ENCODE measurements at places on chromosomes 4 and X. TPM values are rescaled to one million over a fixed set of nuclear protein-coding genes. Genes with fewer than 3 reads are reported as not detected.
A peak's percentile ranks its signal among the peaks of the same experiment; 100 is the strongest.

DNA sequence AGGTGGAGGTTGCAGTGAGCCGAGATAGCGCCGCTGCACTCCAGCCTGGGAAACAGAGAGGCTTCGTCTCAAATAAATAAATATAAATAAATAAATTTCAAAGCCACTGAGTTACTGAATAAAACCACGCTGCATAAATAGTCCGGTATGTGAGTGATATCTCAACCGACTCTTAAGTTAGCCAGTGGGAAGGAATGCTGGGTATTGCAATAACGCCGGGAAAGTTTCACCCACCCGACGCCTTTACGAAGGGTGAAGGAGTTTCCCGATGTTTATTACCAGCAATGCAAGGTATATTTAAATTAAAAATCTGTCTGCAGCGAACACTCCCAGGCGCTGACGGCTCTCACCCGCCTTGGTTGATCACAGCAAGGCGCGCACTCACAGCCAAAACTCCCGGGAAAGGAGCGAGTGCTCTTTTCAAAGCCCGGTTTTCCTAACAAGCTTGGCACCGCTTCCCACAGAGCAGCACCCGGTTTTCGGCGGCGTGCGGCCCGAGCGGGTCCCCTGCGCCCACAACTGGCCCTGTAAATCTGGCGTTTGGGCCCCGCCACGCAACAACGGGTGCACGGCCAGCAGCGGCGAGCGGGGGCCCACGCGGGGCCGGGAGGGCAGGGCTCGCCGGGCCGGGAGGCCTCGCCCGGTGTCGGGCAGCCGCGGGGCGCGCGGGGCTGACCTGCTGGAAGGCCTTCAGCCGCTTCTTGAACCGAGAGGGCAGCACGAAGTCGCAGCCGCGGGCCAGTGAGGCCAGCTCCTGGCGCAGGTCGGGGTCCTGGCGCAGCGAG, 13.7 kb downstream of the PPP2R3B start:
- DNase-seq, result no peak

- DNase-seq, result peak; percentile 90
Observed at GRCh38 chr4:102390438-102390837, 45.2 kb upstream of the SLC39A8 start.

DNA sequence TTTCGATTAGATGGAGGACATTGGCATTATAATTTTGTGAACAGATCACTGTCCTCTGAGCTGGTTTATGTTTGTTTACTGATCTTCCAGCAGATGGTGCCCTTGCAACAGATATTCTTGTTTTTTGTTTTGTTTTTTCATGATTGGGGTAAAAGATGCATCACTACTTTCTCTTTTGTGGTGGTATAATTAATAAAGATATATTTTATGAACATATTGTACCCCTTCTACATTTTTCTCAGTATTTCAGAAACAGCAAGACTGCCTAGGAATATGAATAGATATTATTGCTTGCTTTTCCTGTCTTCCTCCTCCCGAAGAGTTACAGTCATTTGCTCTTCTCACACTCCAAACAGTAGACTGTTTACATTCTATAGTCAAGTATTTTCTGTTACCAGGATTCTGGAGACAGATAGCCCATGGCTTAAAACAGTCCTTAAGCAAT, 905.2 kb downstream of the TRAM1L1 start:
- DNase-seq, result peak; percentile 4

DNA sequence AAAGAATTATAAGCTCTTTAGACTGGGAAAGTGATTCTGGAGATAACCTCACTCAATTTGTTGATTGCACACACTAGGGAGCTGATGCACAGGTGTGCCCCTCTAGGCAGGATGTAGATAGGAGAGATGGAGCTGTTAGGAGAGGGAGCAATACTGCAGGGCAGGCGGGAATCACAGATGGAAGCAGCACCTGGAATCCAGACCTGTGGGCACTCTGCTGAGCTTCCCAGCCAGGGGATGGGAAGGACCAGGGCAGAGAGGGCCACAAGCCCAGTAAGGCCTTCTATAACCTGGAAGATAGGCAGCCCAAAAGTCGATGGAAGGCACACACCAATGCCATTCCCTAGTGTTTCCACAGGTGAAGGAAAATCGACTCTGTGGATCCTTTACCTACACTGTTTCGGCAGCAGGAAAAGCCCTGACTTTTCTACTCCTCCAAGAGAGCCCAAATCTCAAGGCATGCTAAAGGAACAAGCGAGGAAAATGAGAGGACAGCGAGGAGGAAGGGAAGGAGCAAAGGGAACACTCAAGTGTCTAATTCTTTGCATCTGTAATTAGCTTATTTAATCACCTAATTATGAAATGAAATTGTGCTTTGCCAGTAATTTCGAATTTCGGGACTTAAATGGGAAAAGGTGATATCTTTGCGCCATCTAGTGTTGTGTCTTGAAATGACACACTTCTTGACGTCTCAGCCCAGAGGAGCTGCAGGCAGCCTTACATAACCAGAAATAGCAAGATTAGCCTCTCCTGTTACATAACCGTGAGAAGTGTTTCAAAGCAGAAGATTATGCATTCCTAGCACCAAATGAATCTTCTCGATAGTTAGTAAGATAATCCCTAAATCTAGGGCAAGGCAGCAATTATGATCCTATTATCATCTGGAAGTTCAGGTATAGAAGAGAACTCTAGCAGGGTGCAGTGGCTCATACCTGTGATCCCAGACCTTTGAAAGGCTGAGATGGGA, 31.0 kb upstream of the TLR3 start:
- peak; percentile 48 for DNase-seq

The HPGDS gene
- not detected for polyA plus RNA-seq

The CT45A10 gene
- polyA plus RNA-seq, result not detected

GRCh38 chr4:71456841-71457240, 118.0 kb downstream of the SLC4A4 start:
- peak; percentile 60 for DNase-seq

DNA sequence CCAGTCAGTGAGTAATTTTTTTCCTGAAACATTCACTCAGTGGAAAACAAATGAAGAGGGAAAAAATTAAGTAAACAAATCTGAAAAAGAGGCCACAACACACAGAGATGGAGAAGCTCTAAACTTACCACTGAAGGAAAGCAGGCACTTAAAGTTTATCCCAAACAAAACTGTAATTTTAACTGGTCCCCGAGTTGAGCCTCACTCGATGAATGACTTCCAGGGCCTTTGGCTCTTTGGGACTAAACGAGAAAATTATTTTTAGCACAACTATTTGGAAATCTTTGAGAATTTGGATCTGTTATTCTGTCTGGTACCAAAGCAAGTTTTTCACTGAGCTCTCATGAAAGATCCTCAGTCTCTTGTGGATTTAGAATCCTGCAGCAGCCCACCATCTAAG, at the start of gene C1QTNF7:
C1QTNF7 (plus strand) TSS at position 333 of the 400 bp plus-strand sequence. CDS start 7,711 bp downstream, outside the sequence.
- DNase-seq, result no peak

The ARSJ gene
- polyA plus RNA-seq, result 11.3 TPM

DNA sequence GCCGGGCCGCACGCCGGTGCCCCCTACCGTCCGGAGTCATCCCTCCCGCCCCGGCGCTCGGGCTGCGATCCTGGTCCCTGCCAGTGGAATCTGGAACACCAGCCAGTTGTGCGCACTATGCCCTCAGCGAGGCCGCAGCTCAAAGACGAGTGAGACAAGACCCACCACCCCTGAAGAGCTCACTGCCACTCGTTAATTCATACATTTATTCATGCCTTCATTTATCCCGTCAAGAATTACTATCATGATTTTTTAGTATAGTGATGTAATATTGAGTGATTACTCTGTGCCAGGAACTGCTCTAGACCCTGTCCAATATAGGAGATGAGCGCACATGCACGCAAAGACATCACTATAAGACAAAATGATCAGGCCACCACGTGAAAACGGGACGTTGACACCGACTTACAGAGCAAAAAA, 247 bp upstream of the PPA2 start:
- peak; percentile 81 for DNase-seq

The RAB41 gene
- polyA plus RNA-seq, result not detected

DNA sequence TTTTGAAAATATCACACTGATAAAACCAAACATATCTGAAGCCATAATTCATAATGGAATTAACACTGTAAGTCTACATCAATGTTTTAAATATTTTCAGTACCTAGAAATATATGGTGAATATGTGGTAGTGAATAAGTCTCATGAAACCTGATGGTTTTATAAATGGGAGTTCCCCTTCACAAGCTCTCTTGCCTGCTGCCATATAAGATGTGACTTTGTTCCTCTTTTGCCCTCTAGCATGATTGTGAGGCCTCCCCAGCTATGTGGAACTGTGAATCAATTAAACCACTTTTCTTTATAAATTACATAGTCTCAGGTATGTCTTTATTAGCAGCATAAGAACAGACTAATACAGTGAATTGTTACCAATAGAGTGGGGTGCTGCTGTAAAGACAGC, 536.8 kb upstream of the GALNT7 start:
- no peak for DNase-seq

DNA sequence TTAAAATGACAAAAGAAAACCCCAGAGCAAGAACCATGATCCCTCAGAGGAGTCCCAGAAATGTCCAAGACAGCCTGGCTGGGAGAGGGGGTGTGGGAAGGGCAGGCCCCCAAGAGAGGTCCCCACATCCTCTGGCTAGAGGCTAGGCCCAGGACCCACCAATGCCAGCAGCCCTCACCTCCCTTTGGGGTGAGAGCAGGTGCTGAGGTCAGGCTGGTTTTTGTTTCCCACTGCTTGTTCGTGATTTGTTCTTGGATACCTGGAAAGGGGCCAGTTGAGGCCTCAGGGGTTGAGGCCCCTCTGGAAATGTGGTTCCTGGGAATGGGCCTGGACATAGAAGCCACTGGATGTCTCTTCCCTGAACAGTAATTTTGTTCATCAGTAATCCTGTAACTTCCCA, 2.3 kb upstream of the GRSF1 start:
- DNase-seq, result no peak

DNA sequence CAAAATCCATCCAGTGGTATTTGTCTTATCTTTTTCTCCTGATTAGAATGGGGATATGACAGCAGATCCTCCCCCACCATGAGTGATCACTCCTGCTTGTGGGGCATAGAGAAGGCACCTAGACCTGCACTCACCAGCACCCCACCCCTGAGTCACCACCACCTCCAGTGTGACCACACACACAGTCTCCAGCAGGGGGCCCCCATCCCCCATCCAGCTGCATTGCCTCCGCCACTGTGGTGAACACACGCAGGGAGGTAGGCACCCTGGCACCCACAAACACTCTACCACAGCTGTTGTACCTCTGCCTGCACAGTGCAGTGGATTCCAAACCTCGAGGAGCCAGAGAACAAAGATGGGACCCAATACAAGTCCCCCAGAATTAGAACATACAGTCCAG, 9.0 kb upstream of the MAGEA8 start:
- DNase-seq, result peak; percentile 18

DNA sequence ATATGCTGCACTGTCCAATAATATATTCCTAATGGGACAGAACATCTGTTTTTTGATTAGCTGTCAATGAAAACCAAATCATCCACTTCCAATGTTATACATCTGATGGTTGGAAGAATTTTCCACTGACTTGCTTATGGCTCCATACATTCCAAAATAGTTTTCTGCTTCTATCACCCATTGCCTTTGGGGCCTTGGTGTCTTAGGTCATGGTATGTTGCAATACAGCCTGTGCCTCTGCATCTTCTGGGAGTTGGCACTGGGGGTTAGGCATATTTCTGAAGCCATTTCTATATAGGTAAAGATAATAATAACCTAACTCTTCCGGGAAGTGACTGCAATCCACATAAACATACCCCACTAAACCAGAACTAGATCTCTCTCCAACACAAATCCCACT, 53.2 kb upstream of the NR3C2 start:
- DNase-seq, result no peak

DNA sequence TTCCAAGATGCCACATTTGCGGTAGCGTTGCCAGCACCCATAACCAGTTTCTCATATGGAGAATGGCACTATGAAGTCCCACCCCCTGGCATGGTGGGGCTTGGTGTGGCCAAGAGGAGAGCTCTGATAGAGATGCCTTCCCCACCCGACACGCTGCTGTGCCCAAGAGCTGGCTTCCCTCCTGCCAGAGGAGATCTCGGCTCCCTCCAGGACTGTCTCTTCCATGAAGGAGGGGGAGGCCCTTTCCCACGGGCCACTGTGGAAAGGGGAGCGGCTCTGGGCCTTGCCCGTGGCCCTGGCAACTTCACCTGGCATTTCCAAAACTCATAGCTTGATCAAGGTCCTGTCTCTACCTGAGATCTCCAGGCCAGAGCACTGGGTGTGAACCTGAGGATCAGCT, 217.3 kb upstream of the PSAPL1 start:
- DNase-seq, result no peak

- DNase-seq, result no peak
Observed at GRCh38 chr4:189385098-189385497, 555.6 kb upstream of the FRG1 start.

GRCh38 chr4:125992891-125993290, 678.1 kb downstream of the FAT4 start:
- no peak for DNase-seq

The GTPBP6 gene
- polyA plus RNA-seq, result 30.4 TPM

The RTL9 gene
- 0.02 TPM for polyA plus RNA-seq

GRCh38 chr4:42152507-42153504, at the start of gene BEND4:
TSS of gene BEND4 (minus strand) at chr4:42152655. CDS start at chr4:42152143, 512 bp downstream.
- DNase-seq, result no peak

- DNase-seq, result no peak
Observed at GRCh38 chr4:17284323-17285175, 227.3 kb downstream of the QDPR start.

The SCML1 gene
- polyA plus RNA-seq, result 11.9 TPM

DNA sequence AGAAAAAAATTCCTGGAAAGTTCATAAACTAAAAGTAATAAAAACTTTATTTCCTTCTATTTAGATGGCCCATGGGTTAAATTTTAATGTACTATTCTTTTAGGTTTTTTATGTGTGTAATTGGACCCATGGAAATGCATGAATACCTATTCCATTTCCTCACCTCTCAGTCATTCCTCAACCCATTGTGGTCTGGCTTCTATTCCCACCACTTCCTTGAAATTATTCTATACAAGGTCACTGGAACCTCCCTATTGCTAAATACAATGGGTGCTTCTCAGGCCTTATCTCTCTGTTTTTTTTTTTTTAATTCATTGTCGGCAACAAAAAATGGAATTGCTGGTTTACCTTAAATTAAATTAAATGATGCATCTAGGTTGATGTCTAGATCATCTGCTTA, 17.2 kb downstream of the SLC39A8 start:
- DNase-seq, result peak; percentile 60

The CXCL5 gene
- polyA plus RNA-seq, result 1.6 TPM

The CFAP99 gene
- polyA plus RNA-seq, result not detected

GRCh38 chr4:1113311-1114009, at the start of gene RNF212:
TSS of gene RNF212 (minus strand) at chr4:1113564. CDS start at chr4:1113464, 100 bp downstream.
- no peak for DNase-seq

DNA sequence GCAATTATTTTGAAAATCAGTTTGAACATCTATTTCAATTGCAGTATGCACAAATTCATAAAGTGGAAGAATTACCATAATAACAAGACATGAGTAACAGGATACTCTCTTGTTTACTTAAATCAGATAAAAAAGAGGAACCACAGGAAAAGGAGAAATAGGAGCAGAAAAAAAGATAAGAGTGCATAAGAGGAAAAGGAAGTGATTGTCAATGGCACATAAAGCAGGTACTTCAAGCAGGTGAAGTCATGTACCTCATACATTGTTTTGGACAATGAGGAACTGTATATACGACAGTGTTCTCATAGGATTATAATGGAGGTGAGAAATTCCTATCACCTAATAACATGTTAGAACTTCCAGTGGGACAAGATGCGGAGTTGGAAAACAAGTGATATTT, 334.5 kb upstream of the PCDH7 start:
- no peak for DNase-seq

GRCh38 chrX:148284821-148285220, 215.6 kb upstream of the AFF2 start:
- no peak for DNase-seq

The TKTL2 gene
- polyA plus RNA-seq, result not detected

Measured in mammary epithelial cell (primary cell).